SJSA1 (cell line): ENCODE measurements at places on chromosomes 11 and 22.
A peak's percentile ranks its signal among the peaks of the same experiment; 100 is the strongest.

GRCh38 chr11:108496643-108497256, 1.4 kb downstream of the POGLUT3 start:
- DNase-seq = no peak

- no peak for DNase-seq
These were observed 82.4 kb downstream of the ME3 start for GRCh38 chr11:86589856-86590589.

GRCh38 chr22:31199187-31199586, 12.9 kb upstream of the LIMK2 start:
- DNase-seq = no peak

DNA sequence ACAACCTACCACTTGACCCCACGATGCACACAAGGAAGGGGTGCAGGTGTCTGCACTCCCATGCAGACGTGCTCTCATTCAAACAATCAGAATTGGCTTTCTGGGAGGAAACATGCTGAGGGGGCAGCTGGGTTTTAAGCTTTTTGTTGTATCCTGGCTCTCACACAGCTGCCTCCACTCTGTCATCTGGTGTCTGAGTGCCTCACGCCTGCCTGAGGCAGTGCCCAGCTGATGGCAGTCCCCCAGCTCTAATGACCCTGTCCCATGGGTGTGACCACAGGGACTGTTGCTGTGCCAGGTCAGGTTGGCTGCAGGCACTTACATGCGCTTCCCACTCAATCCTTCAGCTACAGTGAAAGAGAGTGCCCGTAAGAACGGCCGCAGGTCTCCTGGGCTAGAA, 53.7 kb downstream of the ARFGAP3 start:
- DNase-seq = peak; percentile 25

DNA sequence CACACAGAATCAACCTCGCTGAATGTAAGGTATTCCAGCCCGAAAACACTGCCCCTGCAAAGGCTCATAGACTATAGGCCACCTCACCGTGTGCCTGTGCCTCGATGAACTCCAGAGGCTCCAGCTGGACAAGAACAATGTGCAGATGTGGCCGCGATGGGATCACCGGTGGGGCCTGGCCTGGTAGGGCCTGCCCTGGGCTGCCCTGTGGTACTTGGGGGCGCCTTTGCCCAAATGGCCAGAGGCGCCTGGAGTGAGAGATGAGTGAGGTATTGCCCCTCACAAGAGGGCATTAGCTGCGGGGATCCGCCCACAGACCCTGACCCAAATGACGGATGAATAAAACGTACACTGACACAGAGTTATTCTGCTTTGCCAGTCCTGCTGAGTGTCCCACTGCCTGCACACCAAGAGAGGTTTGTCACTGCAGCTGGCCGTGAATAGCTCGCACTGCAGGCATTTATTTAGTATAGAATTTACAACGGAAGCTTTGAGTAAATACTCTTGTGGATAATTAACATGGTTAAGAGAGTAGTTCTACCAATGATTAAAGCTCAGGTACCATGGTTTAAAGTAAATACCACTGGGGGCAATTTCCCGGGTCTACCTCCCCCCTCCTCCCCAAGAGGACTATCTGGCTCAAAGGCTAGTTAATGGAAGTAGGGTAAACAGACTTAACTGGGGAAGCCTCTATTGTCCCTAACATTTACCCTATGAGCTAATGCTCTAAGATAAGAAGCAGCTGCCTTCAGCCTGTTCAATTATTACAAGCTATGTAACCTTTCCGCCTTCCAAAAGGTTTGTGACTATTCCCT, 101.1 kb upstream of the IGLL5 start:
- DNase-seq = no peak

DNA sequence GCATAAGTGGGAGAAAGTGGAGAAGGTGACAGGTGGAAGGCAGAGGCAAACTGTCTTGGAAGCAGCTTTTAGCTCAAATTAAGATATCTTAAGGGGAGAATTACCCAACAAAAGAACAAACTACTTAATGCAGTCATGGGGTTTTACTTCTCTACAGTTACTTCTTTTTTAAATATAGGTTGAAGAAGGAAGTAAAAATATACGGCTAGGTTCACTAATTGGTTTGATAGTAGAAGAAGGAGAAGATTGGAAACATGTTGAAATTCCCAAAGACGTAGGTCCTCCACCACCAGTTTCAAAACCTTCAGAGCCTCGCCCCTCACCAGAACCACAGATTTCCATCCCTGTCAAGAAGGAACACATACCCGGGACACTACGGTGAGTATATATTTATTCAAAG, 40.8 kb downstream of the PDHX start:
- DNase-seq = no peak

- DNase-seq = no peak
These were observed 28.8 kb downstream of the CHKA start for GRCh38 chr11:68092411-68092810.

DNA sequence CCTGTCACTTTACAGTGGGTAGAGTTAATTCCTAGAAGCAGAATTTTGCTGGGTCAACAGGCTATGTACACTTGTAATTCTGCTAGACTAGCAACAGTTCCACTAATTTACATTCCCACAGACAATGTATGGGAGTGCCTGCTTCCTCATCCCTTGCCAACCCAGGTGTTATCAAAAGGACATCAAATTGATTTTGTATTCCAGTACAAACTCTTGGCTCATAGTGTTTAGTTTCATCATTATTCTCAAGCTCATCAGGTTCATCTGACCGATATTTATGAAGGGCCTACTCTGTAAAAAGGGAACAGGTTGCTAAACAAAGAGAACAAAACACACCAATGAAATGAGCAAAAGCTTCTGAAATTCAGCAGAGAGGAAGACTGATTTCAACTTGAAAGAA, 30.7 kb downstream of the PITPNB start:
- no peak for DNase-seq
